ENCODE measurements at places on chromosomes 3 and 15.
A peak's percentile ranks its signal among the peaks of the same experiment; 100 is the strongest.

GRCh38 chr3:163773136-163773535 is 1305.2 kb downstream of the SI start:
- no peaks in the 10 kb centered on the region for H3K27me3 ChIP-seq
- no peak overlapping the region for H3K4me3 ChIP-seq
- no peak for DNase-seq
- H3K36me3 ChIP-seq = no peaks in the 10 kb centered on the region
- no peaks in the 10 kb centered on the region for H3K4me1 ChIP-seq

GRCh38 chr15:41869770-41870688 is 23.8 kb downstream of the SPTBN5 start:
- H3K27ac ChIP-seq = peak overlapping the region; percentile 81
- peak overlapping the region; percentile 7 for H3K4me3 ChIP-seq
- H3K27me3 ChIP-seq = no peaks in the 10 kb centered on the region
- no peak for DNase-seq

DNA sequence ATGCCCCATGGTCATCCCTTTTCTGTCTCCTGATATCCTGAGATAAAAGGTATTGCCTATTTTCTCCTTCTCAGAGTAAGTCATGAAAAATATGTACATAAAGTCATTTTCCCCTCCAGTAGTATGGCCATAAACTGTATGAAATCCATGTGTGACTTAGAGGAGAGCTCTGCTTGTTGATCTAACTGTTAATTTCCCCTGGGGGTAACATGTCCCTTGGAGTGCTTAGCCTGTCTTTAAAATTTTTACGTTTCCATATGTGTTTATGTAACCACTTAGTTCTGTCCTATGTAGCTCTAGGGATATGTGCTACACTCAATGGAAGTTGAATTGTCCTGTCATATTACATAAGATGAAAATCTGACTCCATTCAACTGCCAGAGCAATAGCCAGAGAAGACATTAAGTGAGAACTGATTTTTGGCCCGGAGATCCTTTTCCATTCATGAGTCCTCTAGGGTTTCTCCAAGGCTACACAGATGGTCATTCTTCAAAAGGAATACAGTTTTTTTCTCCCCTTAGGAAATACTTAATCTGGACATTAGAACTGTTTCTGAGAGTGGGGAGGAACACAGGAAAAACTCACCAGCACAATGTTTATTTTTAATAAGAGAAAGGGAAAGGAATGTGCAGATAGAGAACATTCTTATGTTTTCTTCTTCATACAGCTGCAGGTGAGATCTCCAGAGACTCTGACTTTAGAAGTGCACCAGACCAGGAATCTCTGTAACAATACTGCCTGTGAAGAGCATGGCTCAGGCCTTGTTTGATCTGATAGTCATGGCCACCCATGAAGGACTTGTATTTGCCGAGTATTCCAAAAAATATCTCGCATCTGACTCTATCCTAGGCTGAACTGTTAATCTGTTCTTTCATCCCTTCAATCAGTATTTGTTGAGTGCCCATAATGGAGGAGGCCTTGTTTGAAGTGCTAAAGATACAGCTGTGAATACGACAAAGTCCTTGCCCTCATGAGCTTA is 29.8 kb upstream of the CLRN1 start:
- H3K27ac ChIP-seq = no peak overlapping the region
- no peaks in the 10 kb centered on the region for H3K4me1 ChIP-seq
- peaks cover 35% of the 10 kb centered on the region for H3K27me3 ChIP-seq
- no peak overlapping the region for H3K4me3 ChIP-seq
- DNase-seq = no peak

DNA sequence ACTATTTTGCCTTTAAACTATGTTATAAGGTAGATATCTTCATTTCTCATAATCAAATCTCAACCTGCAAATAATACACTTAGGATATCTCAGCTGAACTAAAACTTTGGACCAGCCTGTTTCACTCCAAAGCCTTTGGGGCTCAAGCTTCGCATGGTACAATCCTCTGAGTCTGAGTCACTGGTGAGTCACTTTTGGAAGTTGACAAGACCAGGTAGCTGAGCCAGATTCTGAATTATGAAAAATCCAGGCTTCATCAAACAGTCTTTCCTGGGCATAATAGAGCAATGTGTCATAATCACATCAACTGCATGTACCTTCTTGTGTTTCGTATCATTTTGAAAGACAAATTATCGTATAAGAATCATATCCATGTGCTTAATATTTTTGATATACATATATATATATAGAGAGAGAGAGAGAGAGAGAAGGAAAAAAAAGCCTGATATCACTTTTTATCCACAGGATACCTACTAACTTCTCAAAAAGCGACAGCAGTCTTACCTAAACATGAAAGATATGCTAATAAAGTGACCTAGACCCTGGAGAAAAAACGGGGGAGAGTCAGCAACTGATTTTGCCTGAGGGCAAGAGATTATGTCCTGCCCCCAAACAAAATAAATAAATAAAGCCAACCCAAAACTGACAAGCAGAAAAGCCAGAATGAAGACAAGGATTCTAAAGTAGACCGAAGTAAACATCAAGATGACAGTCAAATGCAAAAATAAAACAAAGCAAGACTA is 263.9 kb upstream of the TGFBR2 start:
- no peaks in the 10 kb centered on the region for H3K36me3 ChIP-seq
- no peaks in the 10 kb centered on the region for H3K27me3 ChIP-seq
- H3K27ac ChIP-seq = no peak overlapping the region
- no peak overlapping the region for H3K4me3 ChIP-seq
- peaks cover 4% of the 10 kb centered on the region for H3K4me1 ChIP-seq

DNA sequence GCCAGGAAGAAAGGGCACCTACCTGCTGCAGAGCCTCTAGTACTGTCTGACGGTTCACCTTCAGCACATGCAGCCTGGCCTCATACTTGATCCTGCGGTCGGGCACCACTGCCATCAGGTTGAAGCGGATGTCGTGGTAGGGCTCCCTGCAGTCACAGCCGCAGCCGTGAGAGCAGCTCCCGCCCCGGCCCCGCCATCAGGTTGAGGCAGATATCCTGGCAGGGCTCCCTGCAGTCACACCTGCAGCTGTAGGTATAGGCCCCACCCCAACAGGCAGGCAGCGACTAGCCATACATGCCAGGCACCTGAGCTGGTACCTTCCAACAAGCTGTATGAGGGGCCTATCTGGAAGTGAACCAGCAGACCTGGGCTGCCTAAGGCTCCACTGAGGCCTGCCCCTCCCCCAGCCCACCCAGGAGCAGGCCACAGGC is 38.7 kb downstream of the SEMA3G start:
- peaks cover 92% of the 10 kb centered on the region for H3K36me3 ChIP-seq
- no peak for DNase-seq
- no peaks in the 10 kb centered on the region for H3K27me3 ChIP-seq
- no peak overlapping the region for H3K4me3 ChIP-seq
- no peak overlapping the region for H3K27ac ChIP-seq

GRCh38 chr15:67820992-67821783 is 4.1 kb upstream of the SKOR1 start:
- DNase-seq = no peak
- H3K36me3 ChIP-seq = peaks cover 9% of the 10 kb centered on the region
- peak overlapping the region; percentile 58 for H3K4me3 ChIP-seq
- peaks cover 31% of the 10 kb centered on the region for H3K4me1 ChIP-seq

DNA sequence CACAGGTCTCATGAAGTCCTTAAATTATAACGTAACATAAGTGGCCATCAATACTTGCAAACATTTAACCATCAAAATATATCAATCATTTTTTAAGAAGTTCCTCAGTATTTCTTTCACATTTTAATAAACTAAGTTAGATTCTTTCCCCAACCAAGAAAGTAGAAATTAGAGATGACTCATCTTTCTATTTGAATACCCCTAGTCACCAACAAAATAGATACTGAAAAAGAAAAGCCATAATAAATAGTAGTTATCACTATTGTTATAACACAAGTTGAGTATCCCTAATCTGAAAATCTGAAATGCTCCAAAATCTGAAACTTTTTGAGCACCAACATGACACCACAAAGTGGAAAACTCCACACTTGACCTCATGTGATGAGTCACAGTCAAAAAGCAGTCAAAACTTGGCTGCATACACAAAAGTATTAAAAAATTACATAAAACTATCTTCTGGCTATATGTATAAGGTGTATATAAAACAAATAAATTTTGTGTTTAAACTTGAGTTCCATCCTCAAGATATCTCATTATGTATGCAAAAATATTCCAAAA is 3.7 kb downstream of the SHQ1 start:
- H3K27ac ChIP-seq = no peak overlapping the region
- DNase-seq = no peak
- peaks cover 43% of the 10 kb centered on the region for H3K4me1 ChIP-seq
- peaks cover 33% of the 10 kb centered on the region for H3K36me3 ChIP-seq
- no peaks in the 10 kb centered on the region for H3K27me3 ChIP-seq
- H3K4me3 ChIP-seq = no peak overlapping the region

DNA sequence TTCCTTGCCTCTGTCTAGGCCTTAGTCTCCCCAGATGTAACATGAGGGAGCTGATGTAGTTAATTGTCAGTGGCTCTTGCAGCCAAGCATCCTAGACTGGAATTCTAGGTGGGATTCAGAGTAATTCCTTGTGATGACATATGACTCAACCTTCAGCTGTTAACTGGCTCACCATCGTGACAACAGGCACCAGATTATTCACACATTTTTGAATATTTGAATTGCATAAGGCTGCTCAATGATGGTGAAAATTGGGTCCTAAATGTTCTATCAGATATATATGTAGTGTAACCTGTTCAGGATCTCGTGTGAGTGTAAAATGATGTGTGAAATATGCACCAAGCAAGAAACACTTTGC is 405.1 kb downstream of the LPP start:
- H3K4me3 ChIP-seq = no peak overlapping the region
- H3K27me3 ChIP-seq = no peaks in the 10 kb centered on the region
- H3K4me1 ChIP-seq = peaks cover 18% of the 10 kb centered on the region

GRCh38 chr3:22565393-22565792 is 637.7 kb upstream of the UBE2E2 start:
- no peak for DNase-seq
- no peaks in the 10 kb centered on the region for H3K36me3 ChIP-seq
- H3K4me3 ChIP-seq = no peak overlapping the region
- H3K27me3 ChIP-seq = no peaks in the 10 kb centered on the region

- H3K27me3 ChIP-seq = no peaks in the 10 kb centered on the region
- H3K27ac ChIP-seq = no peak overlapping the region
- no peaks in the 10 kb centered on the region for H3K36me3 ChIP-seq
- H3K4me3 ChIP-seq = no peak overlapping the region
These were observed 80.8 kb downstream of the GSK3B start for GRCh38 chr3:120013481-120013880.

GRCh38 chr3:155957412-155957880 is 87.0 kb downstream of the GMPS start:
- H3K4me1 ChIP-seq = no peaks in the 10 kb centered on the region
- H3K27ac ChIP-seq = no peak overlapping the region
- no peak overlapping the region for H3K4me3 ChIP-seq
- DNase-seq = no peak
- no peaks in the 10 kb centered on the region for H3K27me3 ChIP-seq

- peaks cover 10% of the 10 kb centered on the region for H3K27me3 ChIP-seq
- no peak for DNase-seq
- no peaks in the 10 kb centered on the region for H3K4me1 ChIP-seq
- H3K36me3 ChIP-seq = no peaks in the 10 kb centered on the region
These were observed 28.3 kb upstream of the NUDT16 start for GRCh38 chr3:131353016-131353877.

DNA sequence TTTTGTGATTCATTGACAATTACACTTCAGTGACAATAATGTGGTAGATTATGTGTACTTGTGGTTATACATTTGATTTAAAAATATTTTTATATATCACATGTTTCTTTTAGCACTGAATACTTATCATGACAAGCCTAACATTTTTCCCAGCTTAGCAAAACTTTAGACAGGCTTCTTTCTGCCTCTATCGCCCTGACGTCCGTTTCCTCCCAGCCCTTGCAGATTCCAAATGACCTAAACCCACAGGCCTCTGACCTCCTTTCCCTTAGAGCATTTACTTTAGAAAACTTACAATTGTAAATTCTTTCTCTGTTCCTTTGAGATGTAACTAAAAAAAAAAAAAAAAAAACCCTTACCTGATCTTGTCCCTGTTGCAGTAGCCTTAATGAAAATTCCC is 326.1 kb downstream of the UNC13C start:
- no peak overlapping the region for H3K27ac ChIP-seq
- no peak overlapping the region for H3K4me3 ChIP-seq
- H3K27me3 ChIP-seq = no peaks in the 10 kb centered on the region
- H3K4me1 ChIP-seq = no peaks in the 10 kb centered on the region

DNA sequence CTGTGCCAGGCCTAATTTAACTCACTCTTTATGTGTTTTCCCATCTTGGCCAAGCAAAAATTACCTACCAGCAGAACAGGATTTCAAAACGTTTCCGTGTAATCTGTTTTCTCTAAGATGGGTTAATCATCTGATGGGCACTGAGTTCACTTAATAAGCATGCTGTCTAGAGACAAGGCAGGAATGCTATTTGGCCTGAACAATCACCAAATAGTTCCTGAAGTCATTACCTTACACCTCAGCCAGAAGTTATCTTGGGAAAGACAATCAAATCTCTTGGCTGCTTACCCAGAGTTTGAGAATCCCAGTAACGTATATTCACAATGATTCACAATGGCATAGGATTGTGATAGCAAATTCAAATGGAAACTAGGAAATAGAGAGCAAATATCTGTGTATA is 779.1 kb downstream of the CADM2 start:
- no peaks in the 10 kb centered on the region for H3K27me3 ChIP-seq
- no peaks in the 10 kb centered on the region for H3K4me1 ChIP-seq
- H3K4me3 ChIP-seq = no peak overlapping the region
- DNase-seq = no peak

DNA sequence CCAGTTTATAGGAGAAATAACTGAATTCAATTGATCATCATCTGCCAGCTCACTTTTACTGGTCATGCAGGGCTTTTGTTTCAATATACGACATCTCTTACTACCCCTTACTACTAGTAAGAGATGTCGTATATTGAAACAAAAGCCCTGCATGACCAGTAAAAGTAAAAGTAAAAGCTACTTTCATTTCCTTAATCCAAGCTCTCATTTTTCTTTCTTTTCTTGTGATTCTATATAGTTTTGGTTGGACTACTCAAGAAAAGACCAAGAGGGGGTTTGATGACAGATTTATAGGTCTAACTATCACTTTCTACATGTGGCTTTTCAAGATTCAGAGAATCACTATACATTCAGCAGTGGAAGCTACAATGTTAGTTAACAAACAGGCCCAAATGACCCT is 1237.3 kb downstream of the ROBO2 start:
- no peak for DNase-seq
- no peaks in the 10 kb centered on the region for H3K27me3 ChIP-seq
- no peak overlapping the region for H3K4me3 ChIP-seq
- no peaks in the 10 kb centered on the region for H3K4me1 ChIP-seq
- no peaks in the 10 kb centered on the region for H3K36me3 ChIP-seq
- H3K27ac ChIP-seq = no peak overlapping the region

- H3K4me3 ChIP-seq = peak overlapping the region; percentile 95
- H3K27ac ChIP-seq = peak overlapping the region; percentile 94
- H3K36me3 ChIP-seq = peaks cover 10% of the 10 kb centered on the region
- DNase-seq = no peak
These were observed 444 bp upstream of the ABHD14A start for GRCh38 chr3:51974277-51974962.

- no peak for DNase-seq
- H3K36me3 ChIP-seq = peaks cover 20% of the 10 kb centered on the region
- H3K4me1 ChIP-seq = peaks cover 3% of the 10 kb centered on the region
- H3K4me3 ChIP-seq = no peak overlapping the region
These were observed 64.0 kb upstream of the CDAN1 start for GRCh38 chr15:42800731-42801474.

- H3K27me3 ChIP-seq = no peaks in the 10 kb centered on the region
- no peaks in the 10 kb centered on the region for H3K36me3 ChIP-seq
- H3K4me3 ChIP-seq = no peak overlapping the region
- no peak for DNase-seq
These were observed 155.1 kb upstream of the CNTN4 start for GRCh38 chr3:1943395-1944118.
